NCI-H2081 treated with DMSO at 0.1 percent for 48 hours (cell line): ENCODE measurements at places on chromosomes 16 and 17.

DNA sequence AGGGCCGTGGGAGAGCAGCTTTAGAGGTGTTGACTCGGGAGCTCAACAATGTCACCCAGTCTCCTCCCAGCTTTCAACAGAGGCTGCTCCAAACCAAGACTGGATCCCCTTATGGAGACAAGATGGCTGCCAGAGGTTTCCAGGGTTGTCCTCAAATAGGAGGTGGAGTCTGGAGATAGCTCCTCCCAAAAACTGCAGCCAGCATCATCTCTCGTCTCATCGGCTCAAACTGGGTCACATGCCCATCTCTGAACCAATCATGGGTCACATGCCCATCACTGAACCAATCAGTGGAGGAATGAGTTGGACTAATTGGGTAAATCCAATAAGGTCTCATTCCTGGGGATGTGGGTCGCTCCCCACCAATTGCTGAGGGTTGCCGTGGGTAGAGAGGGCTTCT, 41.1 kb upstream of the C16orf82 start:
- DNase-seq = no peak

DNA sequence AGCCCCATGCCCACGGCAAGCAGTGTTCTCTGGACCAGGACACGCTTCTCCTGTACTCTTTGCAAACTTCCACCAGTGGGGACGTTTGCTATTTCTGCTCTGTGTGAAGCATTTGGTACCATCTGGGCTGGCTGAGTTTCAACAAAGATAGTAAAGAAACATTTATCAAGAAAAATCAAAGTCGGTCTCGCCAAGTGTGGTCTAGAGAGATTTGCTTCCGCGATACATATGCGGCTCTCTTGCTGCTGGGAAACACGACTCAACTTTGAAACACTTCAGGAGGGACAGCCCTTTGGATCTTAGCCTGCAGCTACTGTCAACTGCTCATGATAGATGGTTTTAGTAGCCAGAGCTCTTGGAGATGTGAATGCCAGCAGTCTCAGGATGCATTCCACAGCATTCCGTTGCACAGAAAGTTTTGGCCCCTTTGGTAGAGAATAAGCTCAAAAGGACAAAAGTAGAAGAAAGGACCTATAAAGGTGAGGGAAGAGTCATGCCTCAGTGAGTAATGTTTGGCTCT, 168.2 kb upstream of the CACNG3 start:
- DNase-seq = no peak

GRCh38 chr17:71959154-71959553, 161.7 kb upstream of the SOX9 start:
- DNase-seq = no peak

DNA sequence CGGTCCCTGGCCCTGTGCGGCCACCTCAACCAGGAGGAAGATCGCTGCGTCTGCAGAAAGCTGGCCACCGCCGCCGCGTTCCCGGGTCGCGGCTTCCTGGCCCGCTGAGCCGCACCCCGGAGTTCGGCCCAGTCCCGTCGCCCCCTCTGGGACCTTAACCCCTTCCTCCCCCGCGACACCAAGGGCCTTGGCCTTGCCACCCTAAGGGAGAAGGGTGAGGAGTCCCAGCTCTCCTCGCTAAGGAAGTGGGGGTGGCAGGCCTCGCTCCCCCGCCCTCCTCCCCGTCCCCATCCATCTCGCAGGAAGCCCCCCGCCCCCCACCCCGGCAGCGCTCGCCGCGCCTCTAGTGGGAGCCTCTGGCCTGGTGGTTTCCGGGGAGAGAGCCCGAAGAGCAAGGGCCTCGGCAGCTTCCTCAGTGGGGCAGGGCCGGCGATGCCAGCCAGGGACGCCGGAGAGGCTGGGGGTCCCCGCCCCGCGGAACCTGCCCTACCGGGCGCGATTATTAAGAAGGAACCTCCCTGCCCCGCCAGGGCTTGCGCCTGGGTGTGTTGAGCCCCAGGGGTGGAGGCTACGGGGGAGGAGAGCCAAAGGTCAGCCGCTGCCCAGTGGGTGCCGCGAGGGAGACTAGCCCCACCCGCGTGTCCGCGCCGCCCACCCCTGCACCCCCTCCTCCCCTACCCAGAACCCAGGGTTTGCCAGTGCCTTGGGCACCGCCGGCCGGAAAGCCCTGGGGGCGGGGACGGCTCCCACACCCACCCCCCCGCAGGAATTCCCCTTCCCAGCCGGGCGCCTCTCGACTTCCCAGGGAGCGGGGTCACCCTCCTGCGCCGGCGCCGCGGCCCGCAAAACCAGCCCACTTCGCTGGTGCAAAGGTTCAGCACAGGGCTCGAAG, 6.8 kb downstream of the CBX4 start:
- DNase-seq = no peak
